Neural crest cell (in vitro differentiated cells): ENCODE measurements at places on chromosomes 3 and 15.

DNA sequence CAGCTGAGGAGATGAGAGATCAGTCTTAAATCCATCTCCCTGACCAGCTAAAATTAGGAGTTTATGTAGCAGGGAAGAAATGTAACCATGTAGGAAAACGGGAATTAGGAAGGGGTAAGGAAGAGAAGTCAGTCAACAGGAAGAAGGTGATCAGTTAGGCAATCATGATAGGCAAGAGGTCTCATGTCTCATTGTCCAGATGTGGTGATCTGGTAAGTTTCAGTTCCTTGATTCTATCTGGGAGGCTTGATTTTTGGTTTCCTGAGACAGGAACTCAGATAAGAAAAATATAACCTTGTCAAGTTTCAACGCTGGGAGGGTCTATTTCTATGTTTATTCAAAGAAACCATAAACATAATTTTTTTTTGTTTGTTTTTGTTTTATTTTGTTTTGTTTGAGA is 40.3 kb upstream of the TBC1D5 start:
- no peak for DNase-seq

DNA sequence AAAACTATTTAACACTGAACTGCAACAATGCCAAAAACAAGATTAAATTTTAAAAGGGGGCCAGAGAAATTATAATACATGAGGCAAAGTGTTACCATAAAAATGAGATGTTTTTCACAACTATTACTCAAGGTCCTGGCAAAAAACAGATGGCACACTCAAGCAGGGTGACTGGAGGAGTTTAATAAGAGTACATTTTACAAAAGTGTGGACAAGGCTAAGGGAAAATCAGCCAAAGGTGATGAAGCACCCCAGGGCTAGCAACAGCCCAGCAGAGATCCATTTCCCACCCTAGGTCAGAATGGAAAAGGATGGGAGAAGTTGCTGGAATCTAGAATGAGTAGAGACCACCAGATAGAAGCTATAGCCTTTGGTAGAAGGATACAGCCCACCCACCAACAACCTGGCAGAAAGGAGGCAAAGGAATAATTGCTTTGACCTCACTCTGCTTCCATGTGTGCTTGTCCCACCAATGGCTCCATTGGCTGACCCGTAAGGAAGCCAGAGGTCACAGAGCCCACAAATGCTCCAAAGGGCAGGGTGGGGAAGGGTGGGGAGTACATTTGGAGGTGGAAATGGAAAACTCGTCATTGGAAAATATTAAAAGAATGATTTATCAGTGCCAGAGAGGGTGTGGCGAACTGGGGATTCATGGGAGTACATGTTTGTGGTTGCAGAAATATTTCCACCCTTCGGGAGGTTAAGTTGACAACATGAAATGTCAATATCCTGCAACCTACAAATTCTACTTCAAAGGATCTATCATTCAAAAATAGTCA is 161.0 kb upstream of the UBE2E2 start:
- DNase-seq = no peak

DNA sequence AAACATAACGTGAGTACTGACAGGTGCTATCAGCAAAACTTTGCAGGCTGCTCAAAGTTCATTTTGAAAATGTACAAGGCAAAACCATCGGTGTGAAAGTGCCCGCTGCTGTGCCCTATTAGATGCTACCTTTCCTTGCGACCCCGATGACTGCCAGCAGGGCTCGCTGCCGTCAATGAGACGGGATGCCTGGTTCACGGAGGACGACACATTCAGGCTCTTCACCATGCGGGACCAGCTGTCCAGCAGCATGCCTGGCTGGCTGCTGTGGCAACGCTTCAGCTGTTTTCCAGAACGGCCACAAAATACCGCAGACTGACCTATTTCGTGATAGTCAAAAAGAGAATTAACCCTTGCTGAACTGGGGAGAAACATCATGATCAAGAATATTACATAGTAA is 92.7 kb upstream of the OCA2 start:
- DNase-seq = peak; percentile 68

DNA sequence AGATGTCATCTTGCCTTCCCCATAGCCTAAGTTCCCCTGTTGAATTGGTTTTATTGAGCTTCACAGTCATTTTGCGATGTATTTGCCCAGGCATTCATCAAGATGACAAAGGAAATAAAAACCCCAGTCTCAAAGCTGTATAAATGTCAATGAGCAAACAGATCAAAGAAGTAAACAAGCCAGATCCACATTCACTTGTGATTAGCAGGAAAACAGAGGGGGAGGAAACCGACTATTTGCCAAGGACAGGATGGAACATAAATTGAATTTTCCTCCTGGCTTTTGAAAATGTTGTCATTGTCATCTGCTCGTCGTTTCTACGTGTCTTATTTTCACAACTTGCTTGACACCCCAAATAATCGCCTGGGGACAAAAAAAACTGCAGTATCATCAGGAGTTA is 83.5 kb downstream of the SV2B start:
- DNase-seq = no peak

DNA sequence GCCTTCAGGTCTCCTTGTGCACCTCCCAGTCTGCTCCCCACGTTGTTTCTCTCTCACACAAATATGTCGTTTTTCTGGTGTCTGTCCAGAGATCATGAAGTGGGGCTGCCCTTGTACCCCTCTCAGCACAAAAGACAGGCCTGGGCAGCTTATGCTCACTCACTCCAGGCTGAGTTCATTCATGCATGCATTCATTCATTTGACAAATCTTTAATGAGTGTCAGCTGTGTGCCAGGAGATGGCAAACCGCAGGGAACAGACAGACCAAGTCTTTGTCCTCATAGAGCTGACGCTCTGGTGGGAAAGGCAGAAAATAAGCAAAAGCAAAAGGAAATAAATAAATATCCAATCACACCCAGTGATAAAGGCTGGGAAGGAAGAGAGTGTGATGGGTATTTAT is 7.6 kb upstream of the TRH start:
- no peak for DNase-seq

- DNase-seq = no peak
Observed at GRCh38 chr15:30956216-30957124, 35.0 kb downstream of the MTMR10 start.

GRCh38 chr3:190369668-190370295 is 18.2 kb upstream of the CLDN16 start:
- no peak for DNase-seq

- no peak for DNase-seq
Observed at GRCh38 chr3:111903067-111903511, 44.0 kb downstream of the PHLDB2 start.

DNA sequence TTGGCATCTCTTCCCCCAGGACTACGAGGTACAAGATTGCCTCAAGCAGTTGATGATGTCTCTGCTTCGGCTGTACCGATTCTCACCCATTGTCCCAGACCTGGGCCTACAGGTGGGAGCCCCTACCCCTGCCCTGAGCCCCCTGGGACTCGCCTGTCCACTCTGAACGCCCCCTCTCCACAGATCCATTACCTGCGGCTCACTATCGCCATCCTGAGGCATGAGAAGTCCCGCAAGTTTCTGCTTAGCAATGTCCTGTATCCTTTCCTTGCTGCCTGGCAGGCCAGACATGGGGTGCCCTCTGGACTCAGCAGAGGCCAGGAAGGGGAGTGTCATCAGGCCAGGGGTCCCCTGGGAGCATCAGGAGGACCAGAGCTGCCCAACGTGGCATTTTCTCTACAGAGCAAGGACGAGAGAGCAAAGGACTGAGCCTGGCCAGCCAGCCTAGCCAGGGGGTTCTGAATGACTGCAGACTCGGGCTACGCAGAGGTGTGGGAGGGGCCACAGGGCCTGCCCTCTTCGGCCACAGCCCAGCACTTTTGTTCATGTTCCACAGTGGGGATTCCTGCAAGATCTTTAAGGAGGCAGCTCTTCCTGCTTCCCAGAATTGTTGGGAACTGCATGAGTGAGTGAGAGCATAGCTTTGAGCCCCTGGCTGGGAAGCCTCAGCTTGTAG is 11.2 kb downstream of the RNF123 start:
- DNase-seq = no peak
